ENCODE measurements at places on chromosomes 5 and 9.

DNA sequence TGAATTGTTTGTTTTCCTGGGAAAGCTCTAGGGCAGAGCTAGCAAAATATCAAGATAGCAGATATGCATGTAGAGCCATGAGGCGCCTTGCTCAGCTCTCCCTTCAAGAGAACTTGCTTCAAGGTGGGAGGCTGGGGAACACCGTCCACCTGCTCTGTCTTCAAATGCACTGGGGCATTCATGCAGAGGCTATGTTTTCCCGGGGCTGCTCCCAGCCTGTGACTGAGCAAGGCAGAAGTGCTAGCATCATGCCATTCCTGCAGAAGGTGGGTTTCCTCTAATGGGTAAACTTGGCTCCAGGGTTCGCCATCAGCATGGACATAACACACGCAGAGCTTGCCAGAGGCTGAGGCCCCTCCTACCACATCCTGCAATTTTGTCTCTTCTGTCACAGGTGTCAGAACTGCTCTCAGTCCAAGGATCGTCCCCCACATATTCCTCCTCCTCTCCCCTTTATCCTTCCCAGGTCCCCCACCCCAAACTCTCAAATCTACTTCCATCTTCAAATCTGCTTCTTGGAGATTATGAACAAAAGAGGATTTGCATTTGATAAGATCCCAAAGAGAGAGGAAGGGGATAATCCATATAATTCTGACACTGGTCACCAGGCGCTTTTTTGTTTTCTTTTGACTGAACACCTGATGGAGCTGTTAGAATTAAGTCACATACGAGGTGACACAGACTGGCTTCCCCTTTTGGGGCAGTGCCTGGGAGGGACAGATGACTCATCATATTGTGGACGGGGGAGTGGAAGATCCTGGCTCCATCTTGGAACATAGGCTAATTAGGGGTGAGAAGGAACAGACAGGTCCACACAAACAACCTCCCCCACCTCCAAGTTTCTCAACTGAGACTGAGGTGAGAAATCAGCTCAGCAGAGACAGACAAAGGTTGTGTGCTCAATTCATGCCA, 85.0 kb upstream of the TAF11L2 start:
- no peak for DNase-seq

DNA sequence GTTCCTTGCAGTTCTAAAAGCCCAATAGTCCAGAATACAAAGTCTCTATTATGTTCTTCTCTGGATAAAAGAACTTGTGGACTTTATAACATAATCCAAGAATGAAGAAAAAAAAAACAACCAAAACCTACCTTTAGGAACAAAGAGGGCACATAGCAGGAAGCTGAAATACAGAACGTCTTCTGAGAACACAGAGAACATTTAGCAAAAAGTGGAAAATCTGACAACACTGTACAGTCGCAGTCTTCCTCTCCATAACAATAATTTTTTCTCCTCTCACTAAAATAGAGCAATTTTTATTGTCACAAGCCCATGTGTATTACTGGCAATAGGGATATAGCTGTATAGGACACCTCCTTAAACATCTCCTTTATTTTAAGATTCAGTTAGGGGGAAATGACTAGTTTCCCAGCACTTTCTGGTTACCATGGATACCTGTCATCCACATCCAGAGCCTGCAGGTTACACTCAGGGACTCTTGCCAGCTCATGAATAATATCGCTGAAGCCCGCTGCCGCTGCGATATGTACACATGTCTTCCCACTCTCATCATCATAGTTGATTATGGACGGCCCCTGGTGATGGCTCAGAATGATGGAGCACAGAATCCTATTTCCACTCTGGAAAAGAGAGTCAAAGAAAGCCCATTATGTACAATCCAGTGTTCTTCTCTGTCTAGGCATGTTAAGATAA, 106.5 kb downstream of the ANKRD55 start:
- no peak for DNase-seq

DNA sequence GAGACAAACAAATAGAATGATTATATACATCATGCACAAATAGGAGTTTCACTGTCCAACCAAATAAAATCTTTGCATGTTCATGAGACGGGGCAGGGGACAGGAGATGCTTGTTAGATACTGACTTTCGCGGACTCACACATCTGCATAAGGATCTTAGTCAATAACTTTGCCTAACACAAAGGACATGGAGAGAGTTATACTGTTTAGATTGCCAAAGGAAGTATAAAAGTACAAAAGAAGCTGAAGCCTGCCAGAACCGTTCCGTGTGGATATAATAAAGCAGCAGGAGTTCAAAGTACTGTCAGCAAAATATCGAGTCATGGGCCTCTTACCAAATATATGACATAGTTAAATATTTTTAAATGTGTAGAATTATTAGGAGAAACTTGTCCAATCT, 1148.4 kb downstream of the EFNA5 start:
- DNase-seq: no peak

GRCh38 chr5:142977363-142978051, 207.3 kb downstream of the ARHGAP26 start:
- no peak for DNase-seq

DNA sequence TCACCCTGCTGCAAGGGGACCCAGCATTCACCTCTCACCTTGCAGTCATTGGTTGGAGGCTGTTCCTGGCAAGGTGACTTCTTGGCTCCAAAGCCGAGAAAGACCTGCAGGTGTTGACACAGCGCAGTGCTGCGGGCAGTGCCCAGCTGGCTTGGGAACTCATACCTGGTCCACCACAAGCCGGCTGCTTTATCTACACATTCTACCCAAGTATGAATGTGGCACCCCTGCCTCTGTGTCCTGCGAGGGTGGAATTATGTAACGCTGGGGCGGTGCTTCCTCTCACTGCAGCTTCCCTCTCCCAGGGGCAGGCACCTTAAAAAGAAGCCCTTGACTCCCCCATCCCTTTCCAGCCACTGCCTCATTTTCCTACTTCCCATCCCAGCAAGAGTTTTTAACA, 2.5 kb upstream of the ZMYND19 start:
- DNase-seq: no peak

- DNase-seq: no peak
Observed at GRCh38 chr5:6450319-6450833, 1.7 kb downstream of the UBE2QL1 start.

DNA sequence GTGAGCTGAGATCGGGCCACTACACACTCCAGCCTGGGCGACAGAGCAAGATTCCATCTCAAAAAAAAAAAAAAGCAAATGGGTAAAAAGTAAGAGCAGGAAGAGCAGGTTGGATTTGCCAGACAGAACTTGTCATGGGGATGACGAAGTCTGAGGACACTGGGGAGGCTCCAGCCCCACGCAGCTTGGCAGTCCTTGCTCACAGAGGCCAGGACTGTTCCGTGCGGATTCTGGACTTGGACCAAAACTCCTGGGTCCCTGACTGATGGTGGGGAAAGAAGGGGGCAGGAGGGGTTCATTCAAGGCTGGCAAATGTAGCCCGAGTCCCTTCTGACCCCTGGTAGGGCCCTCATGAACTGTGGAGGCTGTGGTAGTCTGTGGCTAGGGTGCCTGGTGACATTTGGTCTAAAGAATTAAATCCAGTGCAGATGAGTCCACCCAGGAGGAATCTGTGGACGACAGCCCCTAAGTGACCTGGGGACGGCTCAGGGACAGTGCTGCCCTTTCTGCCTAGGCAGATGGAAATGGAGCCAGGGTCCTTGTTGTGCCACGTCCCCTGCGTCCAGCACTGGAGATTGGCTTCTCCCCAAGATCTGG, 3.1 kb downstream of the FGD3 start:
- no peak for DNase-seq

DNA sequence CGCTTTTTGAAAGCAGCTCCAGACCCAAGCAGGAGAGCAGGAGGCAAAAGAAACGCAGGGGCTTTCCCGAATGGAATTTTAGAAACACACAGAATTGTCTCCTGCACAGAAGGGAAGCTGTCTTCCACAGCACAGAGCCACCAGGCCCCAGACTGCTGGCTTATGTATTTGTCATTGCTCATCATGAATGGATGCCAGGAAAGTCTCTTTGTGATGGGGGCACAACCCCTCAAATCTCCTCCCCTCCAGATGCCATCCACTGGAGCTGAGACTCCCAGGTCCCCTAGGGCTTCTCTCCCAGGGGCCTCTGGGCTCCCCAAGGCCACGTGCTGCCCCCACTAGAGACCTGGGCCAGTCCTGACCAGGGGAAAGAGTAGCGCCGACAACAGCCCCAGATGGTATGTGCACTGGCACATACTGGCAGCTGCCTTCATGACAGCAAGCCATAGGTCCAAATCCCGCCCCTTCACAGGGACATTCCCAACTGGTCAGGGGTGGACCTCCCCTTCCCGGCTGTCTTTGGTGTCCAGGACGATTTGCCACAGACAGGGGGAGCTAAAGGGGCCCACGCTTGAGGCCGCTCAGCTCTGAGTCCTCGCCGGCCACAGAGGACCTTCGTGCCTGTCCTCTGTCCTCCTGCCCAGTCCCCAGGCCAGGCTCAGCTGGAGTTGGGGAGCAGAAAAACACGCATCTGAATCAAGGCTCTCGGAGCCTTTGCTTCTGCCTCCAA, 127.8 kb downstream of the KCNIP1 start:
- no peak for DNase-seq

DNA sequence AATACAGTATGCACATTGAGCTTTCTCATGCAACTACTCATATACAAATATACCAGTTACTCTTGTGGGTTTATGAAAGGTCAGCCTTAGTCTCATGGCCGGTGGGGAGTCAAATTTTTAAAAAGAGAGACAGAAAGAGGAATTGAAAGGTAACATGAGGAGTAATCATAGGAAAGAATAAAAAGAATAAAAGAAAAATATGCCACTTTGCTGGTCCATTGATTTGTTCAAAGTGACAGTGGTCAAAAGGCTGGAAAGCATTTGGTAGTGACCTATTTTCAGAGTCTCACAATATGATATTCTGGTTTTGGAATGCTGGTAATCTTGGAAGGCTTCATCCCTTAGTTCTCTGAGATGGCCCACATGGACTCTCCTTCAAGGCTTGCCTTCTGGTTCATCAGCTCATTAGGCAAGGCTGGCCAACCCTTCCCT, 67.0 kb downstream of the ZNF366 start:
- DNase-seq: no peak

GRCh38 chr5:67095346-67096171, 101.0 kb downstream of the CD180 start:
- no peak for DNase-seq

GRCh38 chr9:3769646-3770045, 243.8 kb upstream of the RFX3 start:
- no peak for DNase-seq

DNA sequence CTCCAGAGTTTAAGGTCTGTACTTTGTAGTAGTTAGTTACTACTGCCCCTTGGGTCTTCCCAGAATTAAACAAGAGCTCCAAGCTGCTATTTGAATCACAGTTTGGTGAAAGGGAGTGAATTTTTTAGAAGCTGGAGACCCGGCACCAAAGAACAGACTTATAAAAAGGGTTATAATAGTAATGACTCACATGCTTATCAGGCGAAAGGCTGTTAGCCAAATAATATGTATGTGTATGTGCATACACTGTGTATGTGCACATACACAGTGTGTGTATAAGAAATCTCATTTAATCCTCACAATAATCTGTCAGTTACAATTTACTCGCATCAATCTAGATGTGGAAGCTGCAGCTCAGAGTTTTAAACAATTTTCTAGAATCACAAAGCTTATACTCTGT, 59.5 kb upstream of the ITGA1 start:
- no peak for DNase-seq

DNA sequence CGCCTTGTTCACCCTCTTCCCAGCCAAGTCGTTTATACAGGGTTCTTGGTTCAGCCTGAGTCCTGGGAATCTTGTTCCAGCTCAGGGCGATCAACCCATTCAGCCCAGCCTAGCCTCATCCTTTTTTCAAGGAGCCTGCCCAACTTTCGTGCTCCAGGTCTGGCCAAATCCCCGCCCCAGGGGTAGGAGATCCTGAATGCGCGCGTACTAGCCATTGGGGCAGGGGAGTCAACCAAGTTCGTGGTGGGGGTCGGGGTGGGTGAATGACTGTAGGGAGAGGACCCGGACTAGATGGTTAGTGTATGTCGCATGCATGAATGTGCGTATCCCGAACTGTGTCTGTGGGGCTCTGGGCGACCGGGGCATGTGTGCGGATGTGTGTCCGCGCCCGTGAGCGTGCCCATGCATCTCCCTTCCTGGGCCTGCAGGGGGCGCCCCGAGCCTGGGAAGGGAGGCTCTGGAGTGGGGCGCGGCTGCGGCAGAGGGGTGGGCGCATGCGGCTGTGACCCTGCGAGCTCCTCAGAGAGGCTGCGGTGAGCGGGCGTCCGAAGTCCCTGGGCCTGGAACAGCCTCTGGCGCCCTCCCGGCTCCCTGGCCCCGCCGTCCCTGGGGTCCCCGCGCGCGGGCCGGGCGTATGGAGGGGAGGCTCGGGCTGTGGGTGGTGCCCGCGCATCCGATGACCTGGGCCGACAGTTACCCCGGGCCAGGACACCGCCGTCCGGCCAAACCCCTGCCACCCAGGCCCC, 8.7 kb downstream of the CCL21 start:
- DNase-seq: peak; percentile 49

- no peak for DNase-seq
Observed at GRCh38 chr5:56986626-56986947, 34.7 kb upstream of the MIER3 start.

DNA sequence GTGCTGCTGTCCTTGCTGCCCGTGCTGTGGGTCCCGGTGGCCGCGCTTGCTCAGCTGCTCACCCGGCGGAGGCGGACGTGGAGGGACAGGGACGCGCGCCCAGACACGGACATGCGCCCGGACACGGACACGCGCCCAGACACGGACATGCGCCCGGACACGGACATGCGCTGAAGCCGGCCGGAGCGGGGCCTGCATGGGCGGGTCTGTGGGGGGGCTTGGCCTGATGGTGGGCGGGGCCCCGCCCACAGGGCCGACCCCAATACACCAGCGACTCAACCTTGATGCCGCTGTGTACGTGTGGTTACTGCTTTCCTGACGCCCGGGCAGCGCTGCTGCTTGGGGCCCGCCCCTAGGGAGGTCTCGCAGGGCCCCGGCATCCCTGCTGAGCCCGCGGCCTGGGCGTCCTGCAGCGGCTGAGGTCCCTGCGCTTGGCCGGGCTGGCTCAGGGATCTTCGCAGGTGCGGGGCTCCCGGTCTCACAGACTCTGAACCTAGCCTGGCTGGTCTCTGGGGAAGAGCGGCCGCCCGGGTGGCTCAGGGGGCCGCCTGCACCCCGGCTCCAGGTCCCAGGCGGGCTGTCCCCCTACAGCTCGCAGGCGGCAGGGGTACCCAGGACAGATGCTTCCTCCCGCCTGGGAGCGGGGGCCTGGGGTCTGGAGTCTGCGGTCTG, 20.9 kb downstream of the SLC6A18 start:
- no peak for DNase-seq

DNA sequence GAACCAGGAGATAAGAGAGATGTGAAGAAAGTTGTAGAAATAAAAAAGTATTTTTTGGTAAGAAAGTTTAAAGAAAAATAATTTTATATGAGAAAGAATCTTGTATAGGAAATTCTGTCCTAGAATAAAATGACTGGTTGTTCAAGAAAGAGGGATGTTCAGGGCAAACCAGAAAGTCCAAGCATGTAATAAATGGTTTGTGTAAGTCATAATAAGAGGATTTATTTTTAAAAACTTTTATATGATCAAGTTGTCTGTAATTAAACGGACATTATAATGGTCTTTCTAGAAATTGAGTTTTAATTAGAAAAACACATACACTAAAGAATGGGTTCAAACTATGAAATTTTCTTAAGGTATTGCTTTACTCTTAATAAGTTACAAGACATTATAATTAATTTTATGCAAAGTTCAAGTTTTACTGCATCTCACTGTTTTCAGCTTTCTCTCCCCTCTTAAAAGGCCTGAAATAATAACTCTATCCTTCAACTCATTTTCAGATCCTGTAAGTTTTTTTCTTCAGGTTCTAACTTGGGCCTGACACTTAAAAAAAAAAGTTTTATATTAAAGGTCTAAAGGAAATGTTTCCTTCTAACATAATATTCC, 56.1 kb upstream of the ZNF300 start:
- DNase-seq: no peak

- no peak for DNase-seq
Observed at GRCh38 chr5:7053528-7054209, 340.4 kb downstream of the TENT4A start.
